Kidney (tissue), 22 donors: ENCODE measurements at places on chromosomes 12 and 14. TPM values are rescaled to one million over a fixed set of nuclear protein-coding genes. Genes with fewer than 3 reads are reported as not detected.
A peak's percentile ranks its signal among the peaks of the same experiment; 100 is the strongest.

DPF3 gene
- total RNA-seq = 2.8 TPM

GRCh38 chr14:35401422-35402265 lies 2.9 kb downstream of the NFKBIA start:
- peak overlapping the region; percentile 97 for H3K27ac ChIP-seq
- DNase-seq = no peak
- H3K4me3 ChIP-seq = peak overlapping the region; percentile 98

- H3K4me3 ChIP-seq = no peak overlapping the region
- H3K27me3 ChIP-seq = no peaks in the 10 kb centered on the region
- H3K4me1 ChIP-seq = no peaks in the 10 kb centered on the region
- no peak overlapping the region for H3K27ac ChIP-seq
Measured at GRCh38 chr14:56633544-56633943, 53.9 kb downstream of the TMEM260 start.

- H3K4me1 ChIP-seq = no peaks in the 10 kb centered on the region
- no peak for DNase-seq
- H3K36me3 ChIP-seq = no peaks in the 10 kb centered on the region
- H3K4me3 ChIP-seq = no peak overlapping the region
Measured at GRCh38 chr14:49924852-49925251, 32.0 kb downstream of the ARF6 start.

- H3K27me3 ChIP-seq = no peaks in the 10 kb centered on the region
- H3K36me3 ChIP-seq = no peaks in the 10 kb centered on the region
- DNase-seq = no peak
- no peaks in the 10 kb centered on the region for H3K4me1 ChIP-seq
- no peak overlapping the region for H3K4me3 ChIP-seq
Measured at GRCh38 chr14:21999402-21999801, 325.8 kb upstream of the OR4E1 start.

MUCL1 gene
- not detected for total RNA-seq
